ENCODE measurements at places on chromosomes 3 and 15.

- DNase-seq: no peak
These were observed 6.2 kb downstream of the PRTG start for GRCh38 chr15:55736756-55737155.

GRCh38 chr15:55758580-55758986 lies 15.6 kb upstream of the PRTG start:
- DNase-seq: no peak

DNA sequence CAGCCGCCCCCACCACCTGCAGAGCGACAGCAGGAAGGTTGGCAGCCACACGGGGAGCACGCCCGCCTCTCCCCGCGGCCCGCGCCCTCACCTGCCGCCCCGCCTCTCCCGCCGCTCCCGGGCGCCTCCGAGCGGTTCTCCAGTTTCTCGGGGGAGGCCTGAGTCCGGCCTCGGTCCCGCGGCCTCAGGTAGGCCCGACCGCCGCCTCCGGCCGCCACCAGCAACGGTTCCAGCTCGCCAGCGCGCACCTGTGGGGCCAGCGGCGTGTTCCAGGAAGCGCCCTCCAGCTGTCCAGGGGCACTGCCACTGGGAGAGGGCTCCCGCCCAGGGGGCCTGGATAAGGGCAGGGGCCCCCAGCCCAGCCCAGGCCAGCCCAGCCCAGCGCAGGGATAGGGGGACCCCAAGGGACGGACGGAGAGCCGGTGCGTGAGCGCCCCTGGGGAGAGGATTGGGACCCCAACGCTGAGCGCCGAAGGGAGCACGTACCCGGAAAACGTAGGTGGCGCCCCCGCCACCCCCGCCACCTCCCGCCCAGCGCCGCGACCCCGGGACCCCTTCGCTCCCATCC lies 2.2 kb downstream of the LTK start:
- no peak for DNase-seq

DNA sequence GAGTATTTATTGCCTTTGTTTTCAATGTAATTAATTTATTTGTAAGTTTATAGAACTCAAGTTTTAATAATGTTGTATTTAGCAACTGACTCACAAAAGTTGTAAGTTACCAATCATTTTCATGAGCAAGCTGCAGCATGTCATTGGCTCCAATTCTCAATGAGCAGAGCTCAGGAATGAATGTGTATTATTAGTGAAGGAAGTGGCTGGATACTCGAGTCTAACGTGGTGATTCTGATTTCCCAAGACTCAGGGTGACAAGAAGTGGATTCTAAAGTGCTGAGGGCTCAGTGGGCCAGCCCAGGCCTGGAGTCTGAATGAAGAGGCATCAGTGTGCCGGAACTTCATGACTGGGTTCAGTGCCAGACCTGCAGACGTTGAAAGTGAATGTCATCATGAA lies 39.6 kb downstream of the CLDN11 start:
- no peak for DNase-seq

- no peak for DNase-seq
These were observed 40.1 kb upstream of the EPHB1 start for GRCh38 chr3:134754768-134755559.
